ENCODE measurements at places on chromosomes 1 and 21.

GRCh38 chr21:25507522-25507921 is 99.8 kb downstream of the MRPL39 start:
- no peak for DNase-seq

DNA sequence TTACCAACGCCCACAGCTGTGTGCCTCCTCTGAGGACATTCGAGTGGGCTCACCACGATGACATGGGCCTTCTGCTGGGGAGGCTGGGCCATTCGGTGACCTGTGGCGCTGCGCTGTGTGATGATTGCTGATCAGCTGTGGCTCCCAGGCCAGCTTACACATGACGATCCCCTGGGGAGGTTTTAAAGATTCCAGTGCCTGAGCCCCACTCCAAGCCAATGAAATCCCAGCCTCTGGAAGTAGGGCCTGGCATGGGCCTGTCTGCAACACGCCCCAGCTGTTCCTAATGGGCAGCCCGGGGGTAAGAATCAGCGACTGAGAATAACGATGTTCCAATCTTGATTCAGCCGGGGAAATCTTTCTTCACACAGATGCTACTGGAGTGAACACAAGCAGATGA is 153.7 kb downstream of the KCNJ6 start:
- no peak for DNase-seq

DNA sequence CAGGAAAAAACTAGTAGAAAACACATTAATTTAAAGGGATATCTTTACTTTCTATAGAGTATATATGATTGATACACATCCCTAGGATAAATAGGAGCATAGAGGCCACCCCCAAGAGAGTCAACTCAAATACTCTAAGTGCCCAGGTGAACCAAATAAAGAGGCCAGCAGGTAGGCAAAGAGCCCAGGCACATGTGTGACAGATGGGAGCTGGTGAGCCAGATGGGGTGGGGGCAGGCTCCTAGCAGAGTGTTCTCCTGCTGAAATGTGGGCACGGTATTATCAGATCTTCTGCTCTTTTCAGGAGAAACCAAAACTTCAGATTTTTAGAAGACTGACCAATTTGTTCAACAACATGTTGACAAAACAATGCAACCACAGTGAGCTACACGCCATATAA is 333.4 kb upstream of the PKN2 start:
- DNase-seq, result no peak

- DNase-seq, result no peak
Measured at GRCh38 chr1:235766794-235767285, 99.9 kb downstream of the LYST start.

- no peak for DNase-seq
Measured at GRCh38 chr1:76727520-76727919, 139.8 kb upstream of the ST6GALNAC5 start.

GRCh38 chr21:44356160-44356559 is 2.7 kb downstream of the TRPM2 start:
- DNase-seq, result no peak

GRCh38 chr1:100476735-100477290 is 61.1 kb upstream of the GPR88 start:
- DNase-seq, result no peak

DNA sequence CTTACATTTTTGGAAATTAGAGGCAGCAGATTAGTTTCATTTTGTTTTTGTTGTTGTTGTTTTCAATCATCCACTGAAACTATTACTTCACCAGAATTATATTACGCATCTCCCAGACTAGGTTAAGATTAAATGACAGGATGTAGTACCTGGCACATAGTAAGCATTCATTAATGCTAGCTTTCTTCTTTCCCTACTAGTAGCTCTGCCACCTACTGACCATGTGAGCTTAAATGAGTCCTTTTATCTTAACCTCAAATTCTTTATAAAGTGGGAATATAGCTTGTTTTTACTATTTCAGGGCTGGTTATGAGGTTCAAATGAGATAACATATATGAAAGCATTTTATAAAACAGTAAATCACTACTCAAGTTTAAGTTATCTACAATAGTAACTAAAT is 10.2 kb upstream of the ASPM start:
- no peak for DNase-seq

GRCh38 chr1:111798580-111798979 is 42.9 kb downstream of the DDX20 start:
- DNase-seq, result no peak

- DNase-seq, result no peak
Measured at GRCh38 chr1:93566227-93566626, 115.4 kb downstream of the BCAR3 start.

GRCh38 chr1:109184687-109185086 is 29.0 kb upstream of the SARS1 start:
- DNase-seq, result no peak

DNA sequence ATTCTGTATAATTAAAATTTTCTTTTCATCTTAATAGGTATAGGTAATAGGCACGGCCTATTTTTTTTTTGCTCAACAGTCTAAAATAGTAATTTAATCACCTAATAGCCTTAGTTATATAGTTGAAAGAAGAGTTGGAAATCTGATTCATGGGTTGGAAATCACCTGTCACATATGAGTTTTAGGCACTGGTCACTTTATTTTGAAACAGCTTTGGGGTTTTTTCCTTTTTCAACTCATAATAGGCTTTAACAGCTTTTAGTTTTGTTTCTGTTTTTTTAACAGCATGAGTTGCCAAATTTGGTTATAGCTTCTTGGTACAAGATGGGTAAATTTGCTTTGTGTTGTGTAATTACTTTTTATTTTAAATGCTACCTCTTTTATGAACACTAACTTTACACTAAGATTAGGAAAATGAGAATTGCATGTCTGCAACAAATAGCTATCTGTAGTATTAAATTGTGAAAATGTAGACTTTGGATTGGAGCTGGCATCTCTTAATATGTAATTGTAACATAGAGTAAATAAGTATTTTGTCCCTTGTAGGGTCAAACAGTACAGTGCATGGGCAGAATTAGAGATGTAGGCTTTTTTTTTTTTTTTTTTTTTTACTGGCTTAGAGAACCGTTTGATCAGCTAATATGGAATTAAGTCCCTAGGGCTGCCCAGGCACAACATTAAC is 109.8 kb downstream of the OSBPL9 start:
- no peak for DNase-seq

DNA sequence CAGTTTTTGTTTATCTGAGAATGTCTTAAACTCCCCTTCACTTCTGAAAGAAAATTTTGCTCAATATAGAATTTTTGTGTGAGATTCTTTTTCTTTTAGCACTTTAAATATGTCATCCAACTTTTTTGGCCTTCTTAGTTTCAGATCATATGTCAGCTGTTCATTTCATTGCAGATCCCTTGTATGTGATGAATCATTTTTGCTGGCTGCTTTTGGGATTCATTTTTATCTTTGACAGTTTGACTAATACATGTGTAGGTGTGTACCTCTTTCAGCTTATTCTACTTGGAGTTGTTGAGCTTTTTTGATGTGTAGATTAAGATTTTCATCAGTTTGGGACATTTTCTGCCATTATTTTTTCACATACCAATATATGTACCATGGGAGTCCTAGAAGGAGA is 156.8 kb downstream of the FASLG start:
- no peak for DNase-seq

DNA sequence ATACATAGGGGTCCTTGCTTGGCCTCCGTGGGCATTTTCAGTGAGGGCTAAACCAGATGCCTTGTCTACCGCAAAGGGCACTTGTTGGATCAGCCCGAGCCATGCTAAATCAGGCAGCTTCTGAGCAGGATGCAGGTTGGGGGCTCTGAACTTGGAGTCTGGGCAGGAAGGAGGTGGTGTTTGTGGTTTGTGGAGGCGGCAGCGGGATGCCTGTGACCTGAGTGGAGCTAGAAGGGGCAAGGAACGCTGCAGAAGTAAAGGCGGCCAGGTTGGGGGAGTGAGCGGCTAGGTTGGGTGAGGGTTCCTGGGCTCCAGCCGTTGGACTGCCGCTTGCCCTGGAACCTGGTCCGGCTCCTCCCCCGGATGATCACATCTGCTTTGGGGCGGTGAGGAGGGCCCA is 183.9 kb downstream of the CAMTA1 start:
- DNase-seq, result no peak

GRCh38 chr1:226781937-226782609 is 43.0 kb upstream of the ITPKB start:
- no peak for DNase-seq

Measured in GM12892 (cell line).